ENCODE measurements at places on chromosomes 3 and 15. TPM values are rescaled to one million over a fixed set of nuclear protein-coding genes. Genes with fewer than 3 reads are reported as not detected.

DNA sequence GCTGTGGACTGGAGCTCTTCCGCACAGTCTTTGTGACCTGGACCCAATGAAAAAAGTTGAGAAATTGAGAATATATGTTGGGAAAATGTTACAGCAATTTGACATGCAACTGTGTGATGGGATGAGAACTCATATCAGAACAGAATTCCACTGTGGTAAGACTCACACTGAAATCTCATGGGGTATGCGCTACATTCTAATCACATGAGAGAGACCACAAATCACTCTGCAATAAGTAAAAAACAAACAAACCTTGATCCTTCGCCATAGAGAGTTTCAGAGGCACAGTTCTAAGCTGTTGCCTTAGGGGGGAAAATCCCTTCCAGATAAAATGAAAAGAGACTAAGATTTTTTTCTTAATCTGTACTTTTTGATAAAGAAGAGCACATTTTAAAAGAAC is 37.3 kb downstream of the LMCD1 start:
- DNase-seq: no peak

DNA sequence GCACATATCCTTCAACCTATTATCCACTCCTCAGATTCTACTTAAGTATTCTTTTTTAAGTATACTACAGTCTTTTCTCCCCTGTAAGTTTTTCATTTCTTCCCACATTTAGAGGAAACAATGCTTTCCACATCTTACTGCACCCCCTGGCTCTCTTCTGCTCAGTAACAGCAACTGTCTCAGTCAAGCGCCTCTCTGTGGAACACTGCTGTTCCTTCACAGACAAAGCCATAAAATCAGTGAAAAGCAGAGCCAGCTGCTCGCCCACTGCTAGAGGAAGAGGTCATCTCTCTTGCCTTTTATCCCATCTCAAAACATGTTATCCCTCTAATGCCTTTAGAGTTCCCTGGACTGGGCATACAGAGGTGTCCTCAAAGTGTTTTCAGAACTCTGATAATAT is 24.8 kb downstream of the SERP1 start:
- no peak for DNase-seq

DNA sequence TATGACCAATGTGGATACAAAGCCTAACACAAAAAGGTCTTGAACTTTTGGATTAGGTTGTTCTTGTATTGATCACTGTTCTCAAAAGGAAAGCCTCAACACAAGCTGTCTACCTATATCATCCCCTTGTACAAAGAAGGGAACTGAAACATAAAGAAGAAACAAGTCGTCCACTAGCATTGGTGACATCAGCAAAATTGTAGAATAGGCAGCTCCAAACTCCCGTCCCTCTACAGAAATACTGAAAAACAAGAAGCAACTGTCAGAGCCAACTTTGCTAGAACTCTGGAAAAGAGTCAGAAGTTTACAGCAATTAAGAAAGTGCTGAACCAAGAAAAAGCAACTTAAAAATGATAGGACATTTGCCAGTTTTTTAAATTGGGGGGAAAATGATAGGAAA is 7.5 kb upstream of the NR1I2 start:
- no peak for DNase-seq

GRCh38 chr3:138325990-138326389 is 3.7 kb downstream of the NME9 start:
- DNase-seq: no peak

DNA sequence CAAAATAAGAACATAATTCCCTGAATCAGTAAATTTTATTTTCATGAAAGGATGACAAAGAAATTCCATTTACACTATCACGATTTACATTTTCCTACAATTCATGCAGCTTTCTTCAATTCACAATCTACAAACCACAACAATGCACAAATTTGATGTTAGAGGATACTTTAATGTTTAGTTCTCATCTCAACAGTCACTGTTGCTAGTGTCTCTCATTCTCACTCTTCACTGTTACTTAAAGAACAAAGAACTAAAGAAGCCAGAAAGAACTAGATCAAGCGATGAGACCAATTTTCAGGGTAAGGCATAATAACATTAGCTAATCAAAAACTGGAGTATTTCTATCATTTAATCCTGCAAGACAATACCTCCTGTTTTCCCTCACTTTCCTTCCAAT is 73.5 kb downstream of the TBL1XR1 start:
- DNase-seq: no peak

Gene CATSPER2
- 0.29 TPM for total RNA-seq

Gene DPPA2
- not detected for total RNA-seq

Gene PAQR5
- total RNA-seq: not detected

Data from glomerular endothelial cell (primary cell).